ENCODE measurements at places on chromosomes 2 and 18.

DNA sequence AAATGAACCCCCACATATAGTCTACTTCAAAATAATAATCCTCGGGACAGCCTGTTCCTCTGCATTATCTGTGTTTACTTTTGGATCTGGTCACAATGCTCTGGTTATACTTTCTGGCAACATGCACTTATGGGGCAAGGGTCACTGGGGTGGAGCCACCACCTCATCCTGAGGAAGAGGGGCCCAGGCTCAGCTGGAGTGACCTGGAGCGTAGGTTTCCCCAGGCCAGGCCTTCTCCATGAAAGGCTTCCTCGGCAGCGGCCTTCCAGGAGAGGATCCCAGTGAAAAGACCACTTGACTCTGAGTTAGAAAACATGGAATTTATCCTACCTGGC is 237.4 kb downstream of the SETBP1 start:
- no peak for ATAC-seq

GRCh38 chr2:227829337-227829736 is 15.7 kb downstream of the CCL20 start:
- no peak for ATAC-seq

- no peak for ATAC-seq
Measured at GRCh38 chr2:35785564-35785963, 570.0 kb upstream of the CRIM1 start.

DNA sequence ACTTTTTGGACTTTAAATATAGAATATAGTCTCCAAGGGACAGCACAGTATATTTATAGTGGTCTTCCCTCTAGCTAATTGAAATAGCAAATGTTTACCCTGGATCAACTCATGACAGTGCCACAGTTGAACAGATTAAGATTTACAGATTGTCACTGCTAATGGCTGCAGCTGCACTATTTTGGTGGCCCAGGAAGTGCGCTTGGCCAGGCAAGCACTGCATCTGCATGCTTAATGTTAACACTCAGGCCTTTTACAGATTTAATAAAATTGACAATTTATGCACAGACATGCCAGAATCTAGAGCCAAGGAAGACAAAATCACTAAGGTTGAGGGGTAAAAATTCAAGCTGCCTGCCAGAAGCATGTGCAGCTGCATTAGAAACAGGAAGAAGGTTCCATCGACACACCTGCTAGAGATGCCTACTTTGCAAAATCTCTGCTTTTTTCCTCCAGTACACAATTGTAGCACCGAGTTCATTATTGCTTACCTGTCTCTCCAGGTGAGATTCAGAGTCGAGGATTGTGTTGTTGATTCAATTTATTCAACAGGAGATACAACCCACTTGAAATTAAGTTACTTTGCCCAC is 1042.3 kb upstream of the NRXN1 start:
- ATAC-seq, result no peak

GRCh38 chr18:79935499-79935898 is 16.0 kb downstream of the SLC66A2 start:
- ATAC-seq, result no peak

DNA sequence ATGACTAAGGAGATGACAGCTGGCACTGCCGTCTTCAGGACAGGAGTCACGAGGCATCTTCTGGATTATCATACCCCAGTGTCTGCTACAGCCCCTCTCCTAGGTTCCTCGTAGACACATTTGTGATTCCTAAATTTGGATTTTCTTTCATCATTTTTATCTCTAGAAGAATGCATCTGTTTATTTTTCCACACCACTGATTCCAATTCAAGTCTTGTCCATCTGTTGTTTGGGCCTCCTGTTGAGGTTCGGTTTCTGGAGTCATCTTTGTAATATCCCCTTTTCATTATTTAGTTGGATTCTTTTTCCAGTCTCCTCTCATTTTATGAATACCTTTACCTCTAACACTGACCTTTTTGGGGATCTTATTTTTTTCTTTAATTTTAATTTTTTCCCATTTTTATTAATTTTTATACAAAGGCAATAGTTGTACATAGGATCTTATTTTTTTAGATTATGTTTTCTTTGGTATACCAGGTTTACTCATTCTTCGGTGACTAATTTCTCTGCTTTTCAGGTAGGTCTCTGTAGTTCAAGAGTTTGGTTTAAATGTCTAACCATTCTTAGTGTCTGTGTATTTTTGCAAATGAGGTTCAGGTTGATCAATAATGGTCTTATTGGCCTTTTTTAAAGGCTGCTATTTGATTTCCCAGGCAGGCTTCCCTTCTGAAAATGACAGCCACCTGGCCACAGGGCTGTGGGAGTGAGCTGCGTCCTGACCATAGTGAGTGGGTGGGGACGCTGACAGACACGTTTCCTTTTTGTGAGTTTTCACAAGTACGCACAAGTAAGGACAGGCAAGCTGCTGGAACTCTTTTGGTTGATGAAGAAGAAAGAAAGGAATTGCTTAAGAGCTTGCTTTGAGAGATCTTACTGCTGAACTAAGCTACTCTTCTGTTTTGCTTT is 34.5 kb downstream of the FARP2 start:
- ATAC-seq, result peak; percentile 86

DNA sequence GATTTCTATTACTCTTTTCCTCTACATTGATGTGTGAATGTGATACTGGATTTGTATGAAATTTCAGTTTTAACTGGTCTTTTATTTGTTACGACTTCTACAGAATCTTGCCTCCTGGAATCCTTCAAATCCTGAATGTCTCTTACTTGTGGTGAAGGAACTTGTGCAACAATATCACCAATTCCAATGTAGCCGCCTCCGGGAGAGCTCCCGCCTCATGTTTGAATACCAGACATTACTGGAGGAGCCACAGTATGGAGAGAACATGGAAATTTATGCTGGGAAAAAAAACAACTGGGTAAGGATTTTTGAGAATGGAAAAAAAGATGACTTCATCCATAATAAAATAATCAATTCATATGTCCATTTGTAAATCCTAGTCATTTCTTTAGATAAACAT is 134.6 kb downstream of the BABAM2 start:
- ATAC-seq, result no peak

DNA sequence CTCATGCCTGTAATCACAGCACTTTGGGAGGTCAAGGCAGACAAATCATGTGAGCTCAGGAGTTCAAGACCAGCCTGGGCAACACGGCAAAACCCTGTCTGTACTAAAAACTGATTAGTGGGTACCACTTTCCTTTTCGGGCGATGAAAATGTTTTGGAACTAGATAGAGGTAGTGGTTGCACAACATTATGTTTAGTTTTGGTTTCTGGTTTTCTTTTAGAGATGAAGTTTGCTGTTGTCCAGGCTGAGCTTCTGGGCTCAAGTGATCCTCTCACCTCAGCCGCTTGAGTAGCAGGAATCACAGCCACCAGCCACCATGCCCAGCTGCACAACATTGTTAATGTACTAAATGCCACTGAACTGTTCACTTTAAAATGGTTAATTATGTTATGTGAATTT is 27.6 kb downstream of the AAK1 start:
- ATAC-seq, result no peak

DNA sequence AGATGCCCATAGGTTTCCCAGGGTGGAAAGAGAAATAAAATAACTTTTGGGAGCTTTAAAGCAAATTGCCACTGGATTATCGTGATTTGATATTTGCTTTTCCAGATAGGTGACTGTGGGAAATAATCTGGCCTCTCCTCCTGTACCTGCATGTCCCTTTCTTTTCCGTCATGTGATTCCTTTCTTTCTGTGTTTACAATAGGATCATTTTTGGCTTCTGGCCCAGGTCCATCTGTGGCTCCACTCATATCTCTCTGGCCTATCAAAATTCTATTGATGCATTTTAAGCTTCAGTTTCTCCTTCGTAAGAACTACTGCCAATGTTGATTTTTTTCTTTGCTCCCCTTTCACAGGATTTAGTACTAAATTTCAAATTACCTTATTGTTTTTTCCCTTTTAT is 153.6 kb downstream of the CCDC85A start:
- ATAC-seq, result no peak

GRCh38 chr18:79825913-79826312 is 28.2 kb downstream of the KCNG2 start:
- ATAC-seq, result no peak

DNA sequence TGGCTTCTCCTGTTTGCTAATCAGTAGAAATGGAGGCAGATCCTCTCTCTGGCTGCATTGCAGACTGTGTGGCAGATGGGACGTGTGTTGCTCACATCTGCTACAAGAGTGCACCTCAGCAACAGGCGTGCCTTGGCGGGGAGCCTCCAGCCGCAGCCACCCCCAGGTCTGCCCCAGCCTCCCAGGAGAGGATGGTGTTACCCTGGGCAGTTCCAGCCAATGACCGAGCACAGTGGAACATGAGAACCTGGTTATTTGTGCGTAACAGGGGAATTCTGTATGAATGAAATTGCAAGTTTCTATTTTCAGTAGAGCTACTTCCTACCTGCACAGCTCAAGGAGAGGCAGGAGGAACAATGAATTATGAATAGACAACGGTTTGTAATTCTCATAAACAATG is 130.6 kb upstream of the CBLN2 start:
- ATAC-seq, result no peak

GRCh38 chr2:38037757-38038621 is 38.0 kb downstream of the CYP1B1 start:
- ATAC-seq, result no peak

DNA sequence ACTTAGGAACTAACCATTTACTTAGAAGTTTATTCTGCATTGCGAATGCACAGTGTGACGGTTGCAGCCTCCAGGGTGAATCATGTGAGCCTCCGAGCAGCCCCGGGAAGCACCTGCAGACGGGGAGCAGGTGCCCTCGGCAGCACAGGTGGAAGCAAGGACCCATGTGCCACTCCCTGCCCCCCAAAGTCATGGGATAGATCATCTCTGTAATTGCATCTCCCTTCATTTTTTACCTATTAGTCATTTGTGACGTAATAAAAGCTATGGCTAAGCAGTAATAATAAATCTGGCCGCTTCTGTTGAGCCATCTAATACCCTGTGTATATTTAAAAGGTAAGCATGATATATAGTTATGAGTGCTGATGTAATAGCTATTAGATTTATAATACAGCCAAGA is 97.2 kb downstream of the PTGR3 start:
- ATAC-seq, result no peak

- ATAC-seq, result no peak
Measured at GRCh38 chr2:30439879-30440278, 7.2 kb upstream of the LCLAT1 start.

GRCh38 chr2:10514743-10515142 is 66.6 kb upstream of the ODC1 start:
- peak; percentile 98 for ATAC-seq

DNA sequence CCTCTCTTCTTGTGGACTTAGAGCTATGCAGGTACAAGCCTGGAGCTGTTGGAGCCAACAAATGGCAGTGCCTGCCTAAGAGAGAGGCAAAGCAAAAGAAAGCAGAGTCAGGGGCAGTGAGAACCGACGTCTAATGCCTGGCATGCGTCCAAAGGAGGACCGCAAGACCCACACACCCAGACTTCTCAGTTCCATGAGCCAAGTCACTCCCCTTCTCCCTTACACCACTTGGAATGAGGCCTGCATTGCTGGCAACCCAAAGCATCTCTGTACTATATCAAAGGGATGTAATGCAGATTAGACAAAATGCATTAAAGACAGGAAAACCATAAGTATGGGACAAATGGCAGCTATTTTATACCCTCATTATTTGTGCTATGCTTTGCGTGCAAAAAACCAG is 49.9 kb upstream of the RNU4ATAC start:
- peak; percentile 43 for ATAC-seq

DNA sequence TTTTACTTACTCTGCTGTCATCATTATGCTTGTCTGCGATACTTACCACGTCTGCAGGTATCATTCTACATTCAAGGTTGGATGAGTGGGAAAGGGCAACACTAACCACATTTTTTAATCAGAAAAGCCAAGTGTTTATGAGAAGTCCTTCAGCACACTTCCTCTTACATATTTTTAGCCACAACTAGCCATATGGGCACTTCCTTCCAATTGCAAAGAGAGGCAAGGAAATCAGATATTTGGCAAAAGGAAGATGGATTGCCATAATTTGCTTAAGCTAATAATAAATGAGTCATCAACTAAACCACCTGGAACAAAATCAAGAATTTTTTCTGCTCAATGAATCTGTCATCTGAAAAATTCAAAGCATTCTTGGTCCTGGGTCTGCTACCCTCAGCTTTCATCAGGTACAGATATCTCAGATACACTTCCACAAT is 16.7 kb upstream of the MRO start:
- peak; percentile 71 for ATAC-seq

- no peak for ATAC-seq
Measured at GRCh38 chr18:23921716-23922285, 92.8 kb upstream of the TTC39C start.

DNA sequence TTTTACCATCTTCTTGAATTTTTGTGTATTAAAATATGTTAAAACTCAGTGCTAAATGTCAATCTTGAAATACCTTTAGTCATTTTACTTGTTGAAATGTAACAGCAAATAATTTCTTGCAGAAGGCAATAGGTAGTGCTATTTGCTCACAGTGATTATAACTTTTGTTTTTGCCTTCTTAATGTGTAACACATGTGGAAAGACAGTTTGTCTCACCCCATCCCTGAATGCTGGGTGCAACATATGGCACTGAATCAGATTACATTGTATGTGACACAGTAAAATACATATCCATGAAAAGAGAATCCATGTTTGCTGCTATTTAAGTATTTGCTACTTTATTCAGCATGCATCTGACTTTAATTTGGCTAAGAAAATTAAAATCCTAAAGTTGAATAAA is 35.3 kb downstream of the FRZB start:
- ATAC-seq, result no peak

DNA sequence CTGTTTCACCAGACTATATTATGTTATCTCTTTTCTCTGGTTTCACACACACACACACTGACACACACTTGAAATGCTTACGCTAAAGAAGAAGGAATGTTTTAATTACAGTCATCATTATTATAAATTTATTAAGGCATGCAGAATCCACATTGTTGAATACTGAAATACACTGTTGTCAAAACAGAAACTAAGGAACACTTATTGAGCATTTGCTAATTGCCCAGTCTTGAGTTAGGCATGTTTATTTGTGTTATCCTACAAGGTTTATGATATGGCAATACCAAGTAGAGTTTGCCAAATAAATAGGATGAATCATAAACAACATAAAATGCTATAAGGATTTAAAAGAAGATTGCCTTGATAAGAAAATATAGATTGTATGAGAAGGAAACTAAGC is 917.0 kb upstream of the PIK3C3 start:
- ATAC-seq, result no peak

DNA sequence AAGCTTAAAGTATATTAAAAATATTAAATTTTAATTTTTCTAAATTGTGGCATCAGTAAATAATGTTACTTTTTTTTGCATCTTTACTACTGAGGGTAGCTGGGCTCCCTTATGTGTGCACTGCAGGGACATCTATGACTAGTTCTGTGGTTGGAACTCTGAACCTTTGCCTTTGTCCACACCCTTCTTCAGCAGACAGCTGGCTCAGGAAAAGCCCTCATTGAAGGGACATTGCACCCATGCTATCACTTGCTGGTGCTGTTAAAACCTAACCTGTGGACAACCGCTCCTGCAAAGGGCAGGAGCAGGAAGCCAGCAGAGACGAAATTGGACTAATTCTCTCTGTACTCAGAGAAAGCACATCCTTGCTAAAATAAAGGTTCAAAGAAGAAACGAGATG is 30.1 kb downstream of the MOCOS start:
- no peak for ATAC-seq

- peak; percentile 33 for ATAC-seq
Measured at GRCh38 chr2:28713577-28714298, 37.9 kb upstream of the PPP1CB start.
